ENCODE measurements at places on chromosomes 3 and 15.

DNA sequence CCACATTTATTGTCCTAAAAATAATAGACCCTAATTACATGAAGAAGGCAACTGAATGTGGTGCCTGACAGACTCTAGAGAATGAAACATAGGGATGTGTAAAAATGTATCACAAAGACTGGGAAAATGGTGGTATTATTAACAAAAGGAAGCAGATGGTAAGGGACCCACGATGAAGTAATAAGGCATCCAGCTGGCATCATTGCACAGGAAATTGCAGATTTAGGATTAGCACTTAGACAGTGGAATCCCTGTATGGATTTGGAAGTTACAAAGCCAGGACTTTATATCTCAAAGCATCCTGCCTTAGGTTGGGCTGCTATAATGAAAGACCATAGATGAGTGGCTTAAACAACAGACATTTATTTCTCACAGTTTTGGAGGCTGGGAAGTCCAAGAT lies 104.3 kb downstream of the PPM1L start:
- no peak for DNase-seq

GRCh38 chr3:194117104-194117845 lies 18.7 kb upstream of the HES1 start:
- no peak for DNase-seq

- DNase-seq: no peak
Observed at GRCh38 chr3:57927916-57928315, 80.3 kb upstream of the FLNB start.

GRCh38 chr3:103690536-103690935 lies 1255.7 kb downstream of the ZPLD1 start:
- no peak for DNase-seq

- DNase-seq: no peak
Observed at GRCh38 chr3:121809249-121809648, 25.6 kb downstream of the IQCB1 start.

- peak; percentile 64 for DNase-seq
Observed at GRCh38 chr3:15903759-15904720, 106.3 kb upstream of the ANKRD28 start.

- no peak for DNase-seq
Observed at GRCh38 chr3:7977245-7978086, 524.2 kb upstream of the LMCD1 start.

GRCh38 chr3:30752970-30753369 lies 141.5 kb downstream of the GADL1 start:
- no peak for DNase-seq

GRCh38 chr3:193452338-193452737 lies 73.8 kb upstream of the ATP13A5 start:
- DNase-seq: no peak

DNA sequence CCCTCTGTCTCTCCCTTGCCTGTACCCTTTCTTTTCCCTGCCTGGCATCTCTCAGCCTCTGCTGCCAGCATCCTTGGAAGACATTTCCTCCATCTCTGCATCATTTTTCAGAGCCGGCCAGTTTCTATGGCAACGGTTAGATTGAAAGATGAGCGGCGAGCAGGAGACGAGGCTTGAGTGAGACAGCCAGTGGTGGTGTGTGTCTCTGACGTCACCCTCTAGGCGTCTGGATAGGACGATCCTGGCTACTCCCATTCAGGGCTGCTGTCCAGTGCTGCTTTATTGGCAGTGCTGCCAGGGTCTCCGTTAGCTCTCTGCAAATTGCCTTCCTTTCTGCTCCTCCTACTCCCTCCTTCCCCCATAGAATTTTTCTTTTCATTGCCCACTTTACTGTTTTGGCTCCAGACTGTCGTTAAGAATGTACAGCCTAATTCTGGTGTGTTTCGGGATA lies 57.9 kb downstream of the TRAK1 start:
- peak; percentile 81 for DNase-seq

DNA sequence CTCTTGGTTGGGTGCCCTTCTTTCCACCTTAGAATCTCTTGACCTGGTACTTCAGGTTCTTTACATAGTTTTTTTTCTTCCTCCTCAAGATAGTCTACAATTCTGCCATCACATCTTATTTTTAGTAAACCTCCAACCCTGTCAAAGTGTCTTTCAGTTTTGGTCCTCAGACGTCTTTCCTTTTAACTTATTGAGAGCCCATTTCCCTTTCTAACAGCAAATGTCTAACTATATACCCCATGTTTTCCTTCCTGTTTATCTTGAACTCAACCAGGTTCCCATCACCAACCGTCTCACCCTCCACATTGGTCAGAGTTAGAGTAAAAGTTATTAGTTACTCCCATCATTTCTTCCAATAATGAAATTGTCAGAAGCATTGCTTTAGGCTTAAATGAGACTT lies 10.4 kb downstream of the KBTBD12 start:
- DNase-seq: no peak

GRCh38 chr15:57503051-57503702 lies 88.5 kb upstream of the MYZAP start:
- peak; percentile 40 for DNase-seq

- no peak for DNase-seq
Observed at GRCh38 chr3:50466177-50466576, 37.3 kb downstream of the CACNA2D2 start.

- no peak for DNase-seq
Observed at GRCh38 chr3:59150039-59150438, 100.2 kb upstream of the CFAP20DC start.

DNA sequence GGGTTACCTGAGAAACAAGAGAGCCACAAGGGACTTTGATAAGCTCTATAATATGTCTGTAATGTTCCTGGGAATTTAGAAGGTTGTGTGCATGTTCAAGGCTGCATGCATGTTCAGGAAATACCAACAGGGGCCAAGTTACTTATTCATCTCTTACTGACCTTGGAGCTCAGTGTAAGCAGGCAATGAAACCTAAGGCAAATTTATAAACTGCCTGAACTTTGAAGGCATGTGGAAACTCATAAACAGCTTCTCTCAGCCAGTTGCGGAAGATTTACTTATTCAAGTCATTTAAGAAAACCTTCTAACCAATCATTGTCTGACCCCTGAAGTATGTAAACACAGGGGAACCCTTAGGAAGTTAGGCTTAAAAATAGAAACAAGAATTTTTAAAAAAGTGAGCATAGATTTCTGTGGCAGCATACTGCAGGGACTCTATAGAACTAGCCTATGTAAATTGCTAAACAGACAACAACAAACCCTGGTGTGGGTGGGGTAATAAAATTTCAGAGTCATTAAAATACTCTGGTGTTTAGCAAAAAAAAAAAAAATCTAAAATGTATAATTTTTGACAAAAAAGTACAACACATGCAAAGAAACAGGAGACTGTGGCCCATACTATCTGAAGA lies 57.2 kb downstream of the SLC15A2 start:
- DNase-seq: no peak

- DNase-seq: peak; percentile 87
Observed at GRCh38 chr15:33700695-33701303, 267.5 kb upstream of the CHRM5 start.

DNA sequence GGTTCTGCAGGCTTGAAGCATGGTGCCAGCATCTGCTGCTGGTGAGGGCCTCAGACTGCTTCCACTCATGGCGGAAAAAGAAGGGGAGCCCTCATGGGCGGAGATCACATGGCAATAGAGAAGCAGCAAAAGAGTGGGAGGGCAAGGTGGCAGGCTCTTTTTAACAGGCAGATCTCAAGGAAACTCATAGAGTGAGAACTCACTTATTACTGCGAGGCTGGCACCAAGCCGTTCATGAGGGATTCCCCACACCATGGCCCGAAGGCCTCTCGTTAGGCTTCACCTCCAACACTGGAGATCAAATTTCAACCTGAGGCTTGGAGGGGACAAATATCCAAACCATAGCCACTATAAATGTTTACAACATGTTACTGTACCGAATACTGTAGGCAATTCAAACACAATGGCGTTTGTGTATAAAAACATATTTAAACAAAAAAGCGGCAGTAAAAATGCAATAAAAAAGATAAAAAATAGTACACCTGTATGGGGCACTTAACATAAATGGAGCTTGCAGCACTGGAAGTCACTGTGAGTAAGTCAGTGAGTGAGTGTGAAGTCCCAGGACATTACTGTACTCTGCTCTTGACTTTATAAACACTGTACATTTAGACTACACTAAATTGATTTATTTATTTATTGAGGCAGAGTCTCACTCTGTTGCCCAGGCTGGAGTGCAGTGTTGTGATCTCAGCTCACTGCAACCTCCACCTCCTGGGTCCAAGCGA lies 18.8 kb upstream of the MOBP start:
- DNase-seq: no peak

GRCh38 chr3:87260270-87260669 lies 16.1 kb downstream of the POU1F1 start:
- no peak for DNase-seq

DNA sequence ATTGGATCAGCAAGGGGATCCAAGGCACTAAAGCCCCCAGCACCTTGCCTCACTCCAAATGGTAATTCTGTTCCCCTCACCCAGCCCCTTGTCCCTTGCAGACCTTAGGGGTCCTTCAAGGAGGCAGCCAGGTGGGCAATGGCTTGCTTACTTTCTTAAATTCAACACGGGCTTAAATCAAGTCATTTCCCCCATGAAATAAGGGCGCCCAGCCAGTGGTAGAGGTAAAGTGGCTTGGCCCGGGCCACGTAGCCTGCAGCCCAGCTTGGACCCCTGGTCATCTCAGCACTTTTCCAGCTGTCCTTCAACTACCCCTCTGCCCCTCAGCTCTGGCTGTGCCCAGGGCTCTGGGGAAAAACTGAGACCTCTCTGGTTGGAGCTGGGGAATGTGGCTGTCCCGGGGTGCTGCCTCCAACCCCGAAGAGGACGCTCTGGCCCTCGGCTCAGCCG lies 1.2 kb downstream of the PSTPIP1 start:
- DNase-seq: no peak

- no peak for DNase-seq
Observed at GRCh38 chr15:35857567-35858226, 311.7 kb upstream of the DPH6 start.

GRCh38 chr15:69734699-69735098 lies 282.1 kb downstream of the RPLP1 start:
- DNase-seq: no peak

DNA sequence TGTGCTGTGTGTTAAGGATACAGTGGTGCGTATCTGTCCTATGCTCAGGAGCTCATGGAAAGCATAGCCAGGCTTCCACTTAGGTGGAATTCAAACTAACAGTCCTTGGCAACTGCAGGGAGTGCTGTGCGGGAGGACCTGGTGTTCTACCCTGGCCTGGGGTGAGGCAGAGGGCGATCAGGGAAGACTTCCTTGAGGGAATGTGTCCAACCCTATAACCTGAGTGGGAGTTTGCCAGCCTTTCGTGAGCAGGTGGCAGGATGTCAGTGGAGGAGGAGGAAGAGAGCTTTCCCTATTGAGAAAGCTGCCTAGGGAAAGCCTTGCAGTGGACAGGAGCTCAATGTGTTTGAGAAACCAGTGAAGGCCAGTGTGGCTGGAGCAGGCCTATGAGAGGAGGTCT lies 271.1 kb upstream of the C2CD4B start:
- no peak for DNase-seq

DNA sequence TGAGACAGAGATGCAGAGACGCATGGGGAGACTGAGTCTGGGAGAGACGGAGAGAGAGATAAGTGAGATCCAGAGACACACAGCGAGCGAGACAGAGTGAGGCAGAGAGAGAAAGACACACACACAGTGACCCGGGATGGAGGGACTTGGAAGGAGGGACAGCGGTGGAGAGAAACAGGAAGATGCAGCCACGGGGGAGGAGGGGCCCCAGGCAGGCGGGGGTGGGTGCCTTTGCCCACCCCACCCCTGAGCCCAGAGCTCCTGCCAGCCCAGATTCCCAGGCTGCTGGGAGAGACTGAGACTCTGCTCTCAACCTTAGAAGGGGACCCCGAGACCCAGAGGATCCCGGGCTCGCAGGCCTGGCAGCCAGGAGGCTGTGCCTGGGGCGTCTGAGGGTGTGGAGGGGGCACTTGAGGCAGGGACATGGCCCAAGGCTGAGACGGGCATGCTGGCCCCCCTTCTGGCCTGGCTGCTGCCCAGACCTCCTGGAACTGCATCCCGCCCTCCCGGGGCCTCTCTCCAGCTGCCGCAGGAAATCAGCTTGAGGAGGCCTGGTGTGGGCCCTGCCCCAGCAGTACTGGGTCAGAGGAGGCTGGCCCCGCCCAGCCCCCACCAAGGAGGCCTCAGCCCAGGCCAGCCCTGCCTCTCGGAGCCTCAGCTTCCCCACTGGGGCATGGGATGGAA lies 18.1 kb downstream of the H1-8 start:
- DNase-seq: peak; percentile 97

DNA sequence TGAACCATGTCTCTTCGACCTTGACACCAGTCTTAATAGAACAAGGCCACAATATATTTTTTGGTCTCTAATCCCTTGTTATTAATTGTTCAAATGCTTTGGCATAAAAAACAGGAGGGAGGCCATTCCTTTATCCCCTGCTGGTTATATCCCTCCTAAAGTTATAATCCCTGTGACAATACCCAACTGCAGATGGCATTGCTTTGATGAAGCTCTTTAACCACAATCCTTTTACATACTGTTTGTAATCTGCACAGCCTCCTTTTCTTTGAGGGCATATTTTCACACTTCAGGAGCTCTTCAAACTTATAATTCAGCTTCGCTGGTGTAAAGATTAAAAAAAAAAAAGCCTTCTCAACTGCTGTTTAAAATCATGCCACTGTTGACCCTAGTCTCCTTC lies 919.0 kb downstream of the EPHA3 start:
- no peak for DNase-seq

DNA sequence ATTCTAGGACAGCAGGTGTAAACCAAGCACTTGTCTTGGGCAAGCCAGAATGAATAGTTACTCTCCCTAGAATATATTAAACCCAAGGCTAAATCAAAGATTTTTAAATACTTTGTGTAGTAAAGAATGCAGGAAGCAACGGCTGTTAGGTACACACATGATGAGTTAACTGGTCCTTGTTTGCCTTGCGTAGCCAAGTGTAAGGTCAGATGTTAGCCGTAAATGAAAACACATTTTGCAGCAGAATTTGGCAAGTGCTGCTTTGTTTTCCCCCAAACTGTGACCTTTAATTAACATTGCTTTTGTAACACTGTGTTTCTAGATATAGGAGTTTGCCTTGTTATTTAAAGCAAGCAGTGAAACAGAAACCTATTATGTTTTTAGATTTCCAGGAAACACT lies 368.7 kb downstream of the IL5RA start:
- no peak for DNase-seq

- DNase-seq: no peak
Observed at GRCh38 chr15:75989045-75989444, 23.2 kb downstream of the NRG4 start.

GRCh38 chr3:177358091-177358976 lies 161.1 kb upstream of the TBL1XR1 start:
- DNase-seq: peak; percentile 81

GRCh38 chr15:91263632-91264531 lies 163.8 kb downstream of the SV2B start:
- peak; percentile 85 for DNase-seq
